Caudate nucleus (tissue), 63 donors: ENCODE measurements at places on chromosomes 11 and 22.

GRCh38 chr11:70572974-70573260, 174.6 kb downstream of the CTTN start:
- no peak for DNase-seq

GRCh38 chr11:45322891-45323600, 36.9 kb upstream of the SYT13 start:
- DNase-seq, result no peak

DNA sequence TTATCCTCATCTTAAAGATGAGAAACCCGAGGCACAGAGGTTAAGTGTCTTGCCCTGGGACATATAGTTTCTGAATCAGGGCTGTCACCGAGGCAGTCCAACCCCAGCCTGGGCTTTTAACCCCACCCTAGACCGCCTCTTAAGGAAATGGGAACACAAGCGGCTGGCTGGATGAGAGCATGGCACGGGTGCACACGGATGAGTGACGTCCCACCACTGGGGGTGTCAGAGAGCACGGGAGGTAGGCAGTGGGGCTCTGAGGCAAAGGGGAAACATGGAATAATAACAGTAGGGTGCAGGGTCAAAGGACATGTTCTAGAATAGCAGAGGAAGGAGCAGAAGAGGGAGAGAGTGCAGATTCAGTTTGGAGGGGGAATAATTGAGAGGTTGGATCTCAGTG, 22.3 kb downstream of the PPFIBP2 start:
- DNase-seq, result no peak

DNA sequence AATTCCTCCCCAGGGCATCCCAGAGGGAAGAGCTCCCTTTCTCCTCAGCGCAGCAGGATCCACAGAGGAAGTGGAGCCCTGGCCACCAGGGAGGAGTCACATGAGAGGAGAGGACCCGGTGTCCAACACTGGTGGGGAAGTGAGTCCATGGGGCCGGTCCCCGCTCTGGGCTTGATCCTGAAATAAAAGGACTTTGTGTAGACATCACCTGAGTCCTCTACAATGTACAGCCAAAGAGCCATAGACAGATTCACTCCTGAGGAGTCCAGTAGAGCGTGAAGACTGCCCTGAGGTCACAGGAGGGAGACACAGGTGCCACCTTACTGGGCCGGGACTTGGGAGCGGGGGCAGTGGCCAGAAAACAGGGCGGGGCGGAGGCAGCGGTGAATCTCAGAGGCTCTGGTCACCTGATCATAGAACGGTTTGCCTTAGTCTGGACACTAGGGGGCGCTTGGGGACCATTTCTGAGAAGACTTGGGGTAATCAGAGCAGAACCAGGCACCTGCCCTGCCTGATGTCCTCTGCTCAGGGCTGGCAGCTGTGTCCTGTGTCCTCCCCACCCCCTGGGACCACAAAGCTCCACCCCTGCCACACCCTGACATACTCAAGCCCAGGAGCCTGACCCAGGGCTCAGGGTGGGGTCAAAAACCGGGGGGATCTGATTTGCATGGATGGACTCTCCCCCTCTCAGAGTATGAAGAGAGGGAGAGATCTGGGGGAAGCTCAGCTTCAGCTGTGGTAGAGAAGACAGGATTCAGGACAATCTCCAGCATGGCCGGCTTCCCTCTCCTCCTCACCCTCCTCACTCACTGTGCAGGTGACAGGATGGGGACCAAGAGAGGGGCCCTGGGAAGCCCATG, 112.7 kb downstream of the VPREB1 start:
- DNase-seq, result peak; percentile 14

DNA sequence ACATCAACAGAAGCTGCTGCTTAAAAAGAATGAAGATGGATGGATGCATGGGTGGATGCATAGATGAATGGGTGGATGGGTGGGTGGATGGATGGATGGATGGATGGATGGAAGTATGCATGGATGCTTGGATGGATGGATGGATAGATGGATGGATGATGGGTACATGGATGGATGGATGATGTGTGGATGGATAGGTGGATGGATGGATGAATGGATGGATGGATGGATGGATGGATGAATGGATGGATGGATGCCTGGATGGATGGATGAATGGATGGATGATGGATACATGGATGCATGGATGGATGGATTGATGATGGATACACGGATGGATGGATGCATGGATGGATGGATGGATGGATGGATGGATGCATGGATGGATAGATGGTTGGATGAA, 110.8 kb downstream of the LDLRAD3 start:
- DNase-seq, result no peak

DNA sequence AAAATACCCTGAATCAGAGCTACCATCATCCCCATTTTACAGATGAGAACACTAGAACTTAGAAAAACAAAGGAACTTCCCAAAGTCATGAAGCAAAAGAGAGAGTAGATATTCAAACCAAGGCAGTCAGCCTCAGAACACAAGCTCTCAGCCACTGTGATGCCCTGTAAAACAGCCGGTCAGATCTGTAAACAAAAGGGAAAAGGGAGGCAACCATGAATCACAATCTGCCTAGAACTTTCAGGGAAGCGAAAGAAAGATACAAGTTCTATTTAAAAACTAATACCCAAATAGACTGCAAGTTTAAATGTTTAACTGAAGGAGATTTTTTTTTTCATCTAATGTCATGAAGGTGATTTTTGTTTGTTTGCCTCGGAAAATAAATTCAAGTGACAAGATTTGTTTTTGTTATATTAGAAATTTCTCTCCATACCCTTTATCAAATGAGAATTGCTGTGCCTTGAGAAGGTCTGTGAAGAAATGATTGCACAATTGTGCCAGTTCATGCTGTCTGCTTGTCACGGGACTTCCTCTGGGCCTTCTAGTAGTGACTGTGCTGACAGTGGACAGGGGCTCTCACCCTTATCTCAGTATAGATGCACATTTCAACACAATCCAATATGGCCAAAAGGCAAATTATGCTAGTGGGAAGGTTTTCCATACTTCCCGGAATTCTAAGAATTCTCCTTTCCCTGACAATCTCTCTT, 11.7 kb downstream of the SAA1 start:
- no peak for DNase-seq

DNA sequence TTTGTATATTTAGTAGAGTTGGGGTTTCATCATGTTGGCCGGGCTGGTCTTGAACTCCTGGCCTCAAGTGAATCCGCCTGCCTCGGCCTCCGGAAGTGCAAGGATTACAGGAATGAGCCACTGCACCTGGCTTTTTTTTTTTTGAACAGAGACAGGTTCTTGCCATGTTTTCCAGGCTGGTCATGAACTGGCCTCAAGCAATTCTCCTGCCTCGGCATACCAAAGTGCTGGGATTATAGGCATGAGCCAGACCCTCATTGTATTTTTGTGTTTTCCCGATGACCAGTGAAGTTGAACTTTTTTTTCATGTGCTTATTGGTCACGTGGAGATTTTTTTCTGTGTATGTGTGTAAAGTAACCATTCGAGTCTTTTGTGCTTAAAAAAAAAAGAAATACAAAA, 48.2 kb downstream of the KIAA1671 start:
- no peak for DNase-seq

- no peak for DNase-seq
Observed at GRCh38 chr11:57324154-57324885, 432 bp downstream of the TNKS1BP1 start.

- DNase-seq, result no peak
Observed at GRCh38 chr22:36423461-36424404, 36.0 kb upstream of the MYH9 start.

DNA sequence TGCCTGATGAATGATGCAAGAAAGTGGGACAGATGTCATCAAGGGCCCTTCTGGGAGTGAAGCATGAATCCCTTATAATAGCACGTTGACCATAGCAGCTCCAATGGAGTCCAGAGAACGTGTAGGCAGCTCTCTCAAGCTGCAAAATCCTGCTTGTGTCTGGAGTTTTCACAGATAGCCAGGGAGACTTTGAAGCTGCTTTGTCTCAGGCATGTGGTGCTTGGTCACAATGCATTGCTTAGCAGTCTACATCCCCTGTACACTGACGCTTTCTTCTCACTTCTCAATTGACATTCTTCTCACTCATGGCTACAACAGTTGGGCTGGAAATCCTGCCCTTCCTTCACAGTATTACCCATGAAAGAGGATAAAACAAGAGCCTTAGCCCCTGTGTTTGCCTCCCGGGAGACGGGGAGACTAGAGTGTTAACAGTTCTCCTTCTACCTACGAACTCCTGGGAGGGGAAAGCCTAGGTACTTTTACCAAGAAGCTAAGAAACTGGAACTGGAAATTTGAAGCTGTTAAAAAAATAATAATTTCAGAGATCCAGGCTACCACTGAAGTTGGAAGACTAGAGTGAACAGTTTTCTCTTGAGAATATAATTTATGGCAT, 20.7 kb upstream of the MMP7 start:
- no peak for DNase-seq

DNA sequence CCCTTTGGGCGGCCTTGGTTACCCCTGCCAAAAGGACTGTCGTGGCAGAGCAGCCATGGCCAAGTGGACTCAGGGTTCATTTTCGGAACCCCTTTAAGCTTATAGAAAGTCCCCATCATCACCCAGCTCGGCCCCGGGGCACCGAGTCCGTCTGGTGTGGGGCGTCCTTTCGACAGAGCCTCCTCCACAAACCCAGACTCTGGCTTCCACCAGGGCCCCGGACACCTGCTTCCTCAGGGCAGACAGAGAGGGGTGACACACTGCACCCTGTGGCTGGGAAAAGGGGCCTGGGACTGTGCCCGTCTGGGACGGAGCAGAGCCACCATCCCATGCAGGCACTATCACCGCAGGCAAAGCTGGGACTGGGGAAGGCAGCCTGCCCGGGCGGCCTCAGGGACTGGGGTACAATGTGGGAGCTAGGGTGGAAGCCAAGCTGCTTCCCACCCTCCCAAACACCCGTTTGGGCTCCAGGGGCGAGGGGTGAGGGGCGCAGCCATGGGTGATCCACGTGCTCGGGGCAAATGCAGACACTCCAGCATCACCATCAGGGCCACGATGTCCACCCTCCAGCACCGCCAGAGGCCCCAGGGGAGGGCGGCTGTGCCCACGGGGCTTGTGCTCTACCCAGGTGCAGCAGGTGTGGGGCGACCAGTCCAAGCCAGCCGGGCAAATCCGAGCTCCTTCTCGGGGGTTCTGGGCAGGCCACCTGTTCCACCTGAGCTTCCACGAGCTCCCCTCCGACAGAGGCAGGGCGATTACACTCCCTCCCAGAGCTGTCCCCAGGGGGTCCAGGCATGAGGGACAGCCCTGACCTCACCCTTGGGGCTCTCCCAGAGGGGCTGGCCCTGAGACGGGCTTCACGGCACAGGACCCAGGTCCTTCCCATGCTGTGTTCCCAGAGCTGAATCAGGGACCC, 11.7 kb upstream of the MRPL23 start:
- DNase-seq, result no peak

DNA sequence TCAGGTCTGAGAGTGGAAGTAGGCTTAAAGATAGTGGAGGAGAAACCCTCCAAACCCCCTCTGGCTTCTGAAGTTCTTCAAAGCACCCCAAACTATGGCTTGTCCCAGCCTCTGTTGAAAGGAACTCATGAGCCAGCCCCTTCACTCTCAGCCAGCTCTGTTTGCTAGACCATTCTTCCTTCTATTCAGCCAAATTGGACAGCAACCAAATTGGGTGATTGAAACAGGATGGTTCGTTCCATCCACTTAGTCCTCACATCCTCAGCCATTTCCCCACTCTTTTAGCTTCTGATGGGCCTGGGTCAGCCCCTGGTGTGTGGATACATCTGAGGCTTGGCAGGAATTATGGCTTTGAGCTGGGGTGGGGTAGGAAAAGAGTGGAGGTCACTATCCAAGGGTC, 4.5 kb downstream of the HTR3A start:
- no peak for DNase-seq

DNA sequence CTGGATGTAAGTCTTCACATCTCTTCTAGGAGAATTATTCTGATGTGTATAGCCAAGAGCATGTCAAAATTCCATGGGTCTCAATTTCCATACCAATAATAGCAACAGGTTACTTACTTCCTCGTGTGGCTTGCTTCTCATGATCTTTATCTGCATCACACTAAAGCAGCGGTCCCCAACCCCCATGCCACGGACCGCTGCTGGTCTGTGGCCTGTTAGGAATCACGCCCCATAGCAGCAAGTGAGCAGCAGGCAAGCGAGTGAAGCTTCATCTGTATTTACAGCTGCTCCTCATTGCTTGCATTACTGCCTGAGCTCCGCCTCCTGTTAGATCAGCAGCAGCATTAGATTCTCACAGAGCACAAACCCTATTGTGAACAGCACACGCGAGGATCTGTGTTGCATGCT, 28.9 kb upstream of the SLC25A1 start:
- DNase-seq, result no peak

GRCh38 chr11:61739966-61740365, 12.5 kb upstream of the MYRF start:
- no peak for DNase-seq

- DNase-seq, result no peak
Observed at GRCh38 chr11:64437426-64437825, 78.5 kb downstream of the RPS6KA4 start.

- no peak for DNase-seq
Observed at GRCh38 chr11:124915541-124916369, 3.3 kb upstream of the HEPN1 start.

DNA sequence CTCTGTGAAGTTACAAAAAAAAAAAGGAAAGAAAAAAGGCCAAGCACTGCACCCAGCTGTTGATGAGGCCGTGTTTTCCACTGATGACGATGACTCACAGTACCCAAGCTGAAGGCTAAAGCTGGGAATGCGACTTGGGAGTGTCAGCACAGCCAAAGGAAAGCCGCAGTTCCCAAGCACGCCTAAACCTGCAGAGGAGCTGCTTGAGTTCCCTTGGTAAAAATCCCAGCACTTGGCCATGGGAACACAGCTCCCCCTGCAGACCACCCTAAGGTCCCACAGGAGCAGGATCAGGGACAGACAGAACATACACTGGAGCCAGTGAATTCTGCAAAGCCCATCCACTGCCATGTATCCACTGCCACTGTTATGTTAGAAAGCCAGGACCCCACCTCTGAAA, 39.9 kb downstream of the SERGEF start:
- DNase-seq, result no peak

DNA sequence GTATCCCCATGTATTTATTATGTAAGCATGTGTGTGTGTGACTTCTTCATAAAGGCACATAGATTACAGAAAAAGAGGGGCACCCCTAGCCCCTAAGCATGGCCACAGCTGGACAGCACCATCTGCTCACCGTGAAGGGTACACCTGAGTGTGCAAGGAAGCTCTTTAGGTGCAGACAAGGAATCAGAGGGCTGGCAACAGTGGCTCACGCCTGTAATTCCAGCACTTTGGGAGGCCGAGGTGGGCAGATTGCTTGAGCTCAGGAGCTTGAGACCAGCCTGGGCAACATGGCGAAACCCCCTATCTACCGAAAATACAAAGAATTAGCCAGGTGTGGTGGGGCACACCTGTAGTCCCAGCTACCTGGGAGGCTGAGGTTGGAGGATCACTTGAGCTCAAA, 56.3 kb downstream of the DGCR2 start:
- no peak for DNase-seq

GRCh38 chr22:34696557-34696956, 369.4 kb upstream of the ISX start:
- DNase-seq, result no peak

- DNase-seq, result peak; percentile 42
Observed at GRCh38 chr11:19868281-19868821, 155.7 kb downstream of the NAV2 start.

GRCh38 chr11:119404872-119405271, 18.1 kb downstream of the THY1 start:
- DNase-seq, result no peak

GRCh38 chr11:10533323-10533722, 7.7 kb downstream of the RNF141 start:
- DNase-seq, result no peak

- peak; percentile 71 for DNase-seq
Observed at GRCh38 chr22:37566903-37567798, 6.9 kb downstream of the CDC42EP1 start.
